IMR-90 (cell line): ENCODE measurements at places on chromosomes 11 and 22. TPM values are rescaled to one million over a fixed set of nuclear protein-coding genes. Genes with fewer than 3 reads are reported as not detected.

MIAT gene
- 0.54 and 1.1 TPM in 2 replicates for total RNA-seq

POLA2 gene
- total RNA-seq = 12.2 and 14.2 TPM in 2 replicates

LRRC4C gene
- under 0.01 TPM in 2 replicates for total RNA-seq

PGM2L1 gene
- 1.8 and 2.8 TPM in 2 replicates for total RNA-seq

EMID1 gene
- 0.28 and 0.54 TPM in 2 replicates for total RNA-seq

BATF2 gene
- total RNA-seq = 0.36 and 0.56 TPM in 2 replicates

EIF3M gene
- total RNA-seq = 466 and 781 TPM in 2 replicates

MPZL3 gene
- total RNA-seq = 0.36 and 0.56 TPM in 2 replicates

FOLH1 gene
- total RNA-seq = not detected in 2 replicates

KLHL22 gene
- total RNA-seq = 25.8 and 27.1 TPM in 2 replicates

TMEM45B gene
- total RNA-seq = not detected in 2 replicates

UCP3 gene
- total RNA-seq = under 0.01 TPM in 2 replicates

SYCE3 gene
- not detected in 2 replicates for total RNA-seq

OR8D1 gene
- not detected in 2 replicates for total RNA-seq

OR2AG1 gene
- total RNA-seq = not detected in 2 replicates

USP2 gene
- total RNA-seq = under 0.01 and 0.18 TPM in 2 replicates

PICK1 gene
- 14.4 and 16.5 TPM in 2 replicates for total RNA-seq

VPS37C gene
- total RNA-seq = 3.2 and 3.6 TPM in 2 replicates

CCDC73 gene
- not detected in 2 replicates for total RNA-seq

SNAP29 gene
- total RNA-seq = 10.6 and 12.5 TPM in 2 replicates

PIWIL4 gene
- 0.56 and 0.72 TPM in 2 replicates for total RNA-seq

BTG4 gene
- total RNA-seq = not detected in 2 replicates

SMC1B gene
- not detected in 2 replicates for total RNA-seq

DKK3 gene
- 348 and 453 TPM in 2 replicates for total RNA-seq

CHRM4 gene
- total RNA-seq = 0.18 and 0.28 TPM in 2 replicates
